ENCODE measurements at places on chromosomes 7 and 10. TPM values are rescaled to one million over a fixed set of nuclear protein-coding genes. Genes with fewer than 3 reads are reported as not detected.

Gene CFAP58
- total RNA-seq = not detected

Gene SPDYE6
- total RNA-seq = not detected

Gene CC2D2B
- total RNA-seq = not detected

Gene MICALL2
- total RNA-seq = 263 TPM

Gene MINDY4
- 10.1 TPM for total RNA-seq

Gene CCDC186
- 27.4 TPM for total RNA-seq

Gene INHBA
- 3.5 TPM for total RNA-seq

Gene TFR2
- not detected for total RNA-seq

DNA sequence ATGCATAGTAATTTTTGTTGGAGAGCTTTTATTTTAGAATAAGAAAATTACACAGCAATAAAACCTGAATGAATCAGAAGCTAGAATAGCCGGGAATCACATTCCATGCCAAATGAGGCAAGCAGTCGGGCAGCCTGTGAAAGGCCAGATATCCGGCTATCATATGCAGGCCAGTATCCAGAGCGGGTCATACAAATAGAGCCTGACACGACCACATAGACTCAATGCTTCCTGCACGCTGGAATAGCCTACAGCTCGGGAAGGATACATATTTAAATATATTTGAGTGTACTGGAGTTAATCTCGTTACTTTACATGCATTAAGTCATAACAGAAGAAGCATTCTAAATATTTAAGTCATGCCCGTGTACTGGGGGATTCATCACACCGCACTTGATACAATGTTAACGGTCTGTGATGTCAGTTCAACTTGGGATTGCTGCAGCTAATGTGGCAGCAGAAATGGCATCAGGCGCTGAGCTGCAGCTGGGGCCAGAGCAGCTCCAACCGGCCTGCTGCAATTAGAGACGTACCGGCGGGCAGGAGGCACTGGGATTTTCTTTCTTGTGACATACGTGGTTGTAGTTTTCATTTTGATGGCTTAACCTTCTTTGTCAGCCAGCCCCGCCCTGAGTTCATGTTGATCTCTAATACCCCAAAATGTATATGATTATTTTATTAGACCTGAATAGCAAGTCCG lies 112.0 kb downstream of the EBF3 start:
- DNase-seq = no peak

GRCh38 chr7:155237297-155237696 lies 60.4 kb upstream of the INSIG1 start:
- DNase-seq = no peak

DNA sequence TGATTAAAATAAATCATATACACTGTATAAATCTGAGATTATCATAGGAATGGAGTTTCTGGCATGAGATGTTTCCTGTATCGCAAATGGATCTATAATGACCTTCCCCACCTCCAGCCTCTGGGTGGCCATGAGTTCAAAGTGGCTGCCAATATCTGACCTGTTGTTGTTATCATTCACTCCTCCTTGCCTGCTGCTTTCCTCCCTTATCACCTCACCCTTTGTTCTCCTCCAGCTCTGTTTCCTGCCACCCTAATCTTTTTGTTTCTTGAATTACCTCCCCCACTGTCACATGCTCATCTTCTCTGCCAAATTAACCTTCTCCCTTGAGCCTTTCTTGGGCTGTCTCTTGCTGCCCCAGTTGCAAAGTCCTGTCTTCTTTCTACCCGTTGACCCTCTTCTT lies 12.0 kb downstream of the SCD start:
- no peak for DNase-seq

DNA sequence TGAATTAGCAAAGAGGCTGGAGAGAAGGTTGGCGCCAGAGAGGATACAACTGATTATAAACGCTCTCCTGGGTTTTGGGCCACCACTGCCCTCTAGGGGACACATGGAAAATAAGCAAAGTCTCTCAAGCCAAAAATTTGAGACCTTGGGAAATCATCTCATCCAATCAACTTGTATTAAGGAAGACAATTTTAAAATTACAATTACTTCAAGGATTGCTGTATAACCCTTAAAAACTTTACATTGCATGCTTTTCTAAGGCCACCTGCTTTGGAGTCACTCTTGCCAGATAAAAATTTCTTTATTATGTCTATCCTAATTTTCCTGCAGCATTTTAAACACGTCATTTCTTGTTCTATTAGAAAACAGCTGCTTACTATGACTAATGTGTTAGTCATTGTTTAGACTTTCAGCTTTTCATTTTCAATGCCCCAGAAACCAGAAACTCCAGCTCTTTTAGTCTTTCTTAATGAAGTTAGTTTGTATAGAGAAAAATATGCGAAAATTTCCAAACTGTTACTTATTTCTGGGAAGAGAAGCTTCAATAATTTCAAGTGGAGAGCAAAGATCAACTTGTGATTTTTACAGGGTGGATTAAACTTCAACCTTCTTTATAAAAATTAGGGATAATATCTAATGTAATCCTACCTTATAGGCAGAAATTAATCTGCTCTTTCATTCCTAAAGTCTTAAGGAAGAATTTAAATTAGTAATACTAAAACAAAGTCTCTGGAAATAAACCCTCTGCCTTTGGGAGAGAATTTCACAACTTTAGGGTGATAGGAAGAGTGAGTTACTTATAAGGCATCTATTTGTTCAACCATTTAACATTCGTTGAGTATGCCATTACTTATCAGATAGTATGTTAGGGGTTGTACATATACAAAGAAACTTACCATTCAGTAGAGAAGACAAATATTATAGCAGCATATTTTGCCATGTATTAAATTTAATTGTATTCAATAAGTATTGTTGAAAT lies 20.6 kb upstream of the RHOBTB1 start:
- peak; percentile 65 for DNase-seq

- DNase-seq = peak; percentile 86
Measured at GRCh38 chr10:128156999-128157755, 31.0 kb upstream of the MKI67 start.

GRCh38 chr7:134714470-134715205 lies 64.8 kb upstream of the CALD1 start:
- no peak for DNase-seq

GRCh38 chr10:33040436-33040835 lies 82.4 kb upstream of the ITGB1 start:
- DNase-seq = no peak

- DNase-seq = no peak
Measured at GRCh38 chr7:146725520-146725919, 608.9 kb downstream of the CNTNAP2 start.

DNA sequence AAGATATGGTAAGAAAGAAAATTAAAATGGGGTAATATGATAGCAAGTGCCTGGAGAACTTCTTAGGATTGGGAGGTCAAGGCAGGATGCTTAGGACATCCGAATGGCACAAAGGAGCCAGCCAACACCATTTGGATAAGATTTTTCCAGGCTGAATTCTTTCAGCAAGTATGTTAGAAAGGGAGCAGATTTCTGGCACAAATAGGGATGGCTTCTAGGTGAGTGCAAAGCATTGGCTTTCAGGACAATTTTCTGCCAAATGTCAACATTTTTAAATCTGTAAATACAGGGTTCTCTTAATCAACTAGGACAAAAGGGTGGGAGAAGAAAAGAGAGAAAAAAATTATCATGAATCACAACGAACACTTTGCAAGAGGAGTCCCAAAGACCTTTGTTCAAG lies 409.1 kb downstream of the GPAM start:
- no peak for DNase-seq

- DNase-seq = peak; percentile 64
Measured at GRCh38 chr10:12389154-12389734, 39.9 kb downstream of the CAMK1D start.

GRCh38 chr10:51244309-51244708 lies 170.0 kb downstream of the PRKG1 start:
- DNase-seq = no peak

- peak; percentile 28 for DNase-seq
Measured at GRCh38 chr7:87599336-87599735, 1.3 kb downstream of the ABCB1 start.

DNA sequence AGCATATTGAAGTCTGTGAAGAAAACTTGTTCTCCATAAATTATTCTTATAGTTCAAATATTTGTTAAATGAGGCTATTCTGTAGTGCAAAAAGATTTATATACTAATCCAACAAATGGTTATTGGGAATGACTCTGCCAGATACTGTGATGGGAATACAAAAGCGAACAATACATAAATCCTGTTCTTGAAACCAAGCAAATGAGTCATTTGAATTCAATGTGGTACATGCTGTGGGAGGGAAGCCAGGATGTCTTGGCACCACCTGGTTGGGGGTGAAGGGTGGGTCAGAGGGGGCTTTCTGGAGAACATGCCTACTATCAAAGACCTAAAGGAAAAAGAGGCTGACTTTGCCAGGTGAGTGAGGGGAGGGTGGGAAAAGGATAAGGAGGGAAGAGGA lies 594.2 kb downstream of the CALN1 start:
- DNase-seq = no peak

DNA sequence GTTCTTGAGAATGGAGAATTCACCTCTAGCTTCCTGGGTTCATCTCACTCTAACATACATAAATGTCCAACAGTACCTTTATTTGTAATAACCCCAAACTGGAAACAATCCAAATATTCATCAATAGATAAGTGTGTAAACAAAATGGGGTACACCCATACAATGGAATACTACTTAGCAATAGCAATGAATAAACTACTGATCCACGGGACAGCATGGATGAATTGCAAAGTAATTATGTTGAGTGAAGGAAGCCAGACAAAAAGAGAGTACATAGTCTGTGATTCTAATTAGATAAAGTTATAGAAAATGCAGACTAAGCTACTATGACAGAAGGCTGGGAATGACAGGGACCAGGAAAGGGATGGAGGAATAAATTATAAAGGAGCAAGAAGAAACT lies 391.3 kb downstream of the CCSER2 start:
- no peak for DNase-seq

- DNase-seq = peak; percentile 16
Measured at GRCh38 chr10:123309731-123310130, 155.5 kb downstream of the BUB3 start.

GRCh38 chr7:127751490-127752448 lies 99.8 kb downstream of the SND1 start:
- peak; percentile 20 for DNase-seq

DNA sequence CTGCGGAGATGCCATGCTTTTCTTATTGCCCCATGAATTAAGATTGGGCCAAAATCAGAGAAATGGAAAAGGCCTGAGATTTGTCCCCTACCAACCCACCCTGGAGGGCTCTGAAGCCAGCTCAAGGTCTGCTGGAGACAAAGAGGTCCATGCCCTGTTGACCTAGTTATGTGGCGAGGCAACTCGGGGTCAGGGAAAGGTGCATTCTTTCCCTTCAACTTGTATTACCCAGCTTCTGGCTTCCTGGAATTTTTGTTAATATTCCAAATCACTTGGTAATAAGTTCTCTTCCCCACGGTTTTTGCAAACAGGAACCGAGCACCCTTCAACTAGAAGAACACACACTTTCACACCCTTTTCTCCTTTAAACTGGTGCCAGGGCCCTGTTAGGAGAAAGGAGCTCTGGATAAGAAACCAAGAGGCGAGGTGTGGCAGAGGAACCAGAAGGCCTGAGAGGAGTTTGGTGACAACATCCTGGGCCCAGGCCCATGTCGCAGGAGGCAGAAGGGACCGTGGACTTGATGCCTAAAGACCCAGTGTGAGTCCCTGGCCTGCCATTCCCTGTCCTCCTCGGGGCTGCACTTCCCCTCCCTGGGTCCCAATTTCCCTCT lies 12.5 kb upstream of the SFRP5 start:
- no peak for DNase-seq

GRCh38 chr7:139720705-139721231 lies 57.0 kb downstream of the HIPK2 start:
- DNase-seq = peak; percentile 25

- DNase-seq = peak; percentile 50
Measured at GRCh38 chr10:77873536-77874380, 52.8 kb downstream of the DLG5 start.

DNA sequence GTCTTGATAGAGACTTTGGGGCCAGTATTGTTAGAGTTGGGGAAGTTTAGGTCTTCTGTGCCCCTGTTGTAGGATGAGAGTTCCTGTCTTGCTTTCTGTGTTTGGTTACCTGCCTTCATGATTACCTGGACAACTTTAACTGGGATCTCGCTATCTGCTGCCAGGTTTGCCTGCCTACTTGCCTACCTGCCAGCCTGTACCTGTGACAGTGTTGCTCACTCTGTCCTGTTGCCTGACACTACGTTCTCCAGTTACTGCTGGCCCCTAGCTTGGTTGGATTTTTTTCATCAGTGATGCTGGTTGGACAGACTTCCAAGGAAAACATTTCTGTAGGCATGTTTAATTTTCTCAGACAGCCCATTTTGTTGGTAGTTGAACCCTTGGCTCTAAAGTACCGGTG lies 48.4 kb downstream of the PPP1R9A start:
- DNase-seq = no peak

- no peak for DNase-seq
Measured at GRCh38 chr7:23931633-23932032, 221.6 kb downstream of the STK31 start.

DNA sequence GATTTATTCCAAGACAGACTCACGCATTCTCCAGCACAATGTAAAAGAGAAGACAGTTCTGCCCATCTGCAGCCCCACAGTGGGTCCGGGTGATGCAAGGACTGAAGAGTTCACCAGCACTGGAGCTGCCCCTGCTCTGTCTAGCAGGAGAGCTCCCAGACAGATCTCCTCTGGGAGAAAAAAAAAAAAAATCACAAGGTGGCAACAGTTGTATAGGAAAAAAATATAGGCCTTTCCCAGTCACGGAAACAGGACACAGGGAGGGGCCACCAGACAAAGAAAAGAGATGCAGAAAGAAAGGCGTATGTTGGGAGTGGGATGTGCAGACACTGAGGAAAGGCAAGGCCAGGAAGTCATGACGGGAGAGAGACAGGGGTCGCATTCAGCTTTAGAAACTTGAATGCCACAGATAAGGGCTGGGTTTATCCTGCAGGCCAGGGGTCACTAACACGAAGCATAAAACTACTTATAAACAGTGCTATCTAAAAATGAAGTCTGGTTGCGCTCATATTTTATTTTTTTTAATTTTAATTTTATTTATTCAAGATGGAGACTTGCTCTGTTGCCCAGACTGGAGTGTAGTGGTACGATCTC lies 54.1 kb downstream of the FAM171A1 start:
- no peak for DNase-seq

DNA sequence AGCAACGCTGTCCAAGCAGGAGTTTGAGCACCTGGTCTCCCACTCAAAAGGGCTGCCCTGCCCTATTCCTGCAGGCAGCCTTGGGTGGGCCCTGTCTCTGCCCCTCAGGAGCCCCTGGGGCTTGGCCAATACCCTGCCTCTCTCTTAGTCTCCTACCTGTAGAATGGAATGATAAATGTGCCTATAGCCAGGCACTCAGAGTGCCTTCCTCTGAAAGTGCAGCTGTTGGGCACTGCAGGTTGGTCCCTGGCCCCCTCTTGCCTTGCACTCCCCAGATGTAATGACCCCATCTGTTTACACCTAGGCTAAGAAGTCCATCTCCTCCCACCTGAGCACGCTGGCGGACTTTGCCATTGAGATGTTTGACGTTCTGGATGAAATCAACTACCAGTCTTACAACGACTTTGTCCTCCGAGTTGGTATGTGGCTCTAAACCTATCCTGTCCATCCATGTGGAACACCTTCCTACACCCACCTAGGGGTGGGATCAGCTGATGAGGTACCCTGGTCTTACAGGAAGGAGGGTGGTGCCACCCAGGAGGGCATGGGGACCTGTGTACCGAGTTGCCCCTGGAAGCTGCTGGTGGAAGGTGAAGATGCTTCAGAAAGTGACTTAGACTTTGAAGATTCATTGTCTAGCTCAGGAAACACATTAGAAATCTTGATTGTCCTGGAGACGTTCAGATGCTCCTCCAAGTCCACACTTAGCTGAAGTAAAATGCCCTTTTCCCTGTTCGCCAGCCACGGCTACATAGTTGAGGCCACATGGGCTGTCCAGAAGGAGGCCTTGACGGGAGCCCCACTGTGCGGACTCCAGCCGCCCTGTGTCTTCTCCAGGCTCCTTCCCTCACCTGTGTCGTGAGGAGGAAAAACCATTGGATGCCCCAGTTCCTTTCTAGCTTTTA lies 134.1 kb downstream of the ADCY1 start:
- no peak for DNase-seq

All from stomach (tissue), 19 donors.